ENCODE measurements at places on chromosomes 12 and 14.

GRCh38 chr14:80927083-80927989 lies 14.2 kb downstream of the CEP128 start:
- no peak for DNase-seq

DNA sequence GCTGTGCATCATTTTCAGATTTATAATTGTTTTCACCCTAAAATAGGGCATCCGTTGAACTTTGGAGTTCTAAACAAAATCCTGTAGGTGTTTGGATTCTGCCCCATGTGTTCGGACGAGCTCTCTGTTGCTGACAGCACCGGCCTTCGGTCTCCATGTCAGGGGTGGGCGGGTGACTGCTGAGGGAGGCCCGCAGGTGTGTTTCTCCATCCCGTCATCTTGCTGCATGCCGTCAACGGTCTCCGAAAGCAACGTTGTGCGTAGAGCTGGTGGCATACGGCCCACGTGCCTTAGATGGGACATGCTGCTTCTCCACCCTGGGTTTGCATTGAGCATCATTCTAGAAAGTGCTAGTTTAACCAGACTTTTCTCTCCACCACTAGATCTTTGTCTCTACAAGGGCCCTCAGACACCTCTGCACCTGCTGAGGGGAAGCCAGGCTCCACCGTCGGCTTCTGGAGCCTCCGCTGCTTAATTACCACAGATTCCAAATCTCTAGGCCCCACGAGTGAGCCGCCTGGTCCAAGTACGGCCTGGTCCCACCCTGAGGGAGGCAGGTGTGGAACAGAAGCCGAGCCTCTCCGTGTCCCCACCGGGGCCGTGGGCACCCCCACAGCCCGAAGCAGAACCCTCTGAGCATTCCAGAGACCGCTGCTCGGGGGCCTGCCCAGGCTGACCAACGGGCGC lies 15.7 kb upstream of the AMN start:
- DNase-seq: no peak

DNA sequence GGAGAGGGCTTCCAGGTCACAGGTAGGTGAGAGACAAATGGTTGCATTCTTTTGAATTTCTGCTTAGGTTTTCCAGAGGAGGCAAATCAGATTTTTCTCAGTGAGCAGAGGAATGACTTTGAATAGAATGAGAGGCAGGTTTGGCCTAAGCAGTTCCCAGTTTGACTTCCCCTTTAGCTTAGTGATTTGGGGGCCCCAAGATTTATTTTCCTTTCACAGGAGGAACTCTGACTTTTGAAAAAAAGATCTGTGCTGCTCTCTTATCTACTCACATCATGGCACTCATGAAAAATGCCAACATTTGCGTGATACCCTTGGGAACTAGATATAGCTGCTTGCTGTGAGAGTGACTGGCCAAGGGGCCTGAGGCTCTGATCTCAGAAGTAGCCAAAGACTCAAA lies 58.0 kb upstream of the EVL start:
- DNase-seq: no peak

- no peak for DNase-seq
These were observed 201.0 kb downstream of the GXYLT1 start for GRCh38 chr12:41943671-41944070.

DNA sequence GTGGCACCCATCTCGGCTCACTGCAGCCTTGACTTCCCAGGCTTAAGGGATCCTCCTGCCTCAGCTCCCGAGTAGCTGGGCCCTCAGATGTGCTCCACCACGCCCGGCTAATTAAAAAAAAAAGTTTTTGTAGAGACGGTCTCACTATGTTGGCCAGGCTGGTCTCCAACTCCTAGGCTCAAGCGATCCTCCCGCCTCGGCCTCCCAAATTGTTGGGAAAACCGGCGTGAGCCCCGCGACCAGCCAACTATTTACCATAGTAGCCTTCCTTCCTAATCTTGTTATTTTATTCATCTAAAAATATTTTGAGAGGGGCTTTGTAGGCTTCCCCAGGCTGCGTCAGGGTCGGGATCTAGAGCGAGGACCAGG lies 25.4 kb upstream of the YY1 start:
- no peak for DNase-seq

GRCh38 chr12:120488057-120488640 lies 7.8 kb upstream of the DYNLL1 start:
- DNase-seq: no peak

- DNase-seq: no peak
These were observed 15.8 kb downstream of the JAG2 start for GRCh38 chr14:105152794-105153241.

- no peak for DNase-seq
These were observed 105.8 kb downstream of the TGFB3 start for GRCh38 chr14:75875958-75876357.

DNA sequence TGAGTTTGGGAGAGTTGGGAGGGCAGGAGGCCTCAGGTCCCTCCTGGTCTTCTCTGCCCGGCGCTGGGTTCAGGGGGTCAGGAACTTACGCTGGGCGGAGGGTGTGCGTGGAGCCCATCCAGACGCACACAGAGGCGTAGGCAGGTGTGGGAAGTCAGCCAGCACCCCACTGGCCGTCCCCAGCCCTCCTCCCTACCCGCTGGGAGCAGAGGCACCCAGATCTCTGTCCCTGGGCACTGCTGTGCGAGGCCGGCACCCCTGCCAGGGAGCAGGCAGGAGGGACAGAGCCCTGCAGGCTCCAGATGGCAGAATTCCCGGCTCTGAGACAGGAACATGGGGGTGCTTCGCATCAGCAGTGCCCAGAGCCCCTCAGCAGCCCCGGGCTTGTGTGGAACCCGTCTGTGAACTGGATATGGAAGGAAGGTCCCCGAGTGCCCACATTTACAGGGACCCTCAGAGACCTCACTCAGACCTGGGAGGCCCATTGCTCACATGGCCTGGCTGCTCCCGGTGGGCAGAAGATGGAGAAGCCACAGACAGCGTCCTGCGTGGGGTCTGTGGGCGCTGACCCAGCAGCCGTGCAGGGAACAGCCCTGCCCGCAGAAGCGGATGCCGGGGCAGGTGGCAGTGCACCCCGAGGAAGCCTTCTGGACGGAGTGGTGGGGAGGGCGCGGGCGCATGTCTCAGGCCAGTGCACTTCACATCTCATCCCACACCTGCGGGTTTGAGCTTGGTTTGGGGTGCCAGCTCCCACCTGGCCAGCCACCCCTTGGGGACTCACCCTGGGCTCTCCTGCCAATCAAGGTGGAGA lies 59.3 kb downstream of the LRCOL1 start:
- DNase-seq: no peak

DNA sequence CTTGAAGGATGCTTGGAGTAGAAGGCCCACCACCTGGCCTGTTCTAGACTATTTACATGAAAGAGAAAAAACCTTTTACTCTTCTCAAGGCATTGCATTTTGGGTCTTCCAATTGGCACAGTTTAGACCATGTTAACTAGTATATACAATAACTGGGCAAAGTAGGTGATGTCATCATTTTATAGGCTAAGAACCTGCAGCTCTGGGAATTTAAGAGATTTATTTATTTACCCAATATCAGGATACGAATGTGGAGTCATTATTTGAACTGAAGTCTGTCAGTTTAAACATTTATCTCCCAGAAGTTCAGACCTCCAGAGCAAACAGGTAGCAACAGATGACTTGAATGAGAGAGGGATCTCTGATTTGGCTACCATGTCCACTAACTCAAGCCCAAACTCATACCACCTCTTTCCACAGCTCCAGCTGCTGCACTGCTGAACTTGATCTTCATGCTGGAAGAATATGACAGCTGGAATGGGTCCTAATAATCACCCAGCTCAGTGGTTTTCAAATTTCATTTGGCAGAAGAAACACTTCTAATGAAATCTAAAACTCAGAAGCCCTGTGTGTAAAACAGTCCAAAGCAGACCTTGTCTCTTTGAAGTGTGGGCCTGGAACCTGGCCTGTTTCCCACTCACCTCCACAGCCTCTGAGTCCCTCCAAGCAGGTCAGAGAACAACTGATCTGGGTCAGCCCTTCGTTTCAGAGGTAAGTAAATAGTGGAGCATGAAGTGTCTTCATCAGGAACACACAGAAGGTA lies 179.2 kb downstream of the EMP1 start:
- no peak for DNase-seq

DNA sequence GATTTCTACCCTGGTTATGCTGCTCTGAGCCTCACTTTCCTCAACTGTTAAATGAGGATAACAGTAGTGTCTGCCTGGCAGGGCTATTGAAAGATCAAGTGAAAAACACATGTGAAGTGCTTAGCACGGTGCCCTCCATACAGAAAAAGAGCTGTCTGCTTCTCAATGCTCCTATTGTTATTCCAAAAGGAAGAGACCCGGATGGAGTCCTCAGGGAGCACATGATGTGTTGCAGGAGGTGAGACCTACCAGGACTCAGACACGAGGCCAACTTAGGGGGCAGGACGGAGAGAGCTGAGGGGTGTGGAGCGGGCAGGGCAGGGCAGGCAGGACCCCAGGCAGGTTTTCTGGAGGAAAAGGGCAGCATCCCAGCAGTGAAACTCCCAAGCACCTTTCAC lies 8.9 kb downstream of the FAIM2 start:
- DNase-seq: no peak

DNA sequence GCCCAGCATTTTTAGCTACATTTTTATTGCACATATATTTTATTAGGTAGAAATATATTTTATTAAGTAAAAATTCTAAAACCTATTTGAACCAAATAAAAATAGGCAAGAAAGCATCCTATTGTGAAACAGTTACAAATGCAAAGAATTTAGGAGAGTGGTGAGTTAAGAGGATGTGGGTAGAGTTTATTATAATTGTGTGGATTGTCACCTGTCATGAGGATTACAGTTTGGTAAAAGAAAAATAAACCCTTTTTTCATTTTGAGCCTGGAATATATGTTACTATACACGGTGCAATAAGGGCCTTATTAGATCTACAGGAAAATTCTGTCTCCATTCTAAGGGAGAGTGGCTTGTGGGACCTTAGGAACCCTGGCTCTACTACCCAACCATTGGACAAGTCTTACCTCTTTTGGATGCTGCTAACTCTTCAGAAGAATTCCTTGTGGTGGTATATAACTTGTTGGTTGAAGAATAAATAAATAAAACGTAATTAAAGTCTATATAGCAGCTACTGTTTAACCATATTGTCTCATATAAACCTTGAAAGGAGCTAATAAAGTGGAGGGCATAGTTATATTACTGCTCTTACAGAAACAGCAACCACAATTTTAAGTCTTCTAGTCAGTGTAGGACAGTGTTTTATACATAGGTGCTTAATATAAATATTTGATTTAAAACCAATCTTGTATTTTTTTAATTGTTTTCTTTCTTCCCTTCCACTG lies 67.8 kb downstream of the FGD4 start:
- no peak for DNase-seq

DNA sequence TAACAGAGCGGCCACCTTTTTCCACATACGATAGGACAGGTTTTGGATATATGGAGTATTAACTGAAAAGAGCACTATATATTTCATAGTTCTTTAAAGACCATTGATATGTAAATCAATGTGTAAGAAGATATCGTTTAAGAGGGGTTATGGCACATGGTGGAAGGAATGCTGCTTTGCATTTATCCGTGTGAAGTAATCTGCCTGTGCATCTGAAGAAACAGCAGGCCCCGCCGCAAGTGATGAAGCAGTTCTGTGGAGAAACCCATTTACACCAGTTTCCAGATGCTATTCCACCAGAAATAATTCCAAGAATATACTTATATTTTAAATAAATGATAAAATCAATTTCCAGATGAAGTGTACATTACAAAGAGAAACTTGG lies 72.4 kb downstream of the BICD1 start:
- DNase-seq: no peak

- no peak for DNase-seq
These were observed 108.6 kb downstream of the ETV6 start for GRCh38 chr12:11758087-11758486.

- no peak for DNase-seq
These were observed 85.7 kb downstream of the BORCS5 start for GRCh38 chr12:12442548-12443071.

DNA sequence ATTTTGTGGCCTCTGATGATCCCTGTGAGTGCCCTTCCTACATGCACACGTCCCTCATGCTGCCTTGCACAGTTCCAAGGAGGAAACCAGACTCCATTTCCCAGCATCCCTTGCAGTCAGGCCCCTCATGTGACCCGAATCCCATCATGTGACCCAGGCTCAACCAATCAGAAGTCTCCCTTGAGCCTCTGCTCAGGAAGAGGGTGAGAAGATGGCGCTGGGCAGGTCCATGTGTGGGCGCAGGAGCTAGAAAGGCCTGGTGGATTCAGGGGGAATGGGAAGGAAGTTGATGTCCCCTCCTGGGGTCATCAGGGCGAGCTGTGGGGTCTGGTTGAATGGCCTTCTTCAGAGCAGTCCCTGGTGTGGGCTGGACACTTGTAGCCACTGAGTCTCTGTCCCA lies 240.5 kb downstream of the ADGRD1 start:
- peak; percentile 54 for DNase-seq

GRCh38 chr12:7369274-7369729 lies 65.4 kb downstream of the ACSM4 start:
- DNase-seq: no peak

DNA sequence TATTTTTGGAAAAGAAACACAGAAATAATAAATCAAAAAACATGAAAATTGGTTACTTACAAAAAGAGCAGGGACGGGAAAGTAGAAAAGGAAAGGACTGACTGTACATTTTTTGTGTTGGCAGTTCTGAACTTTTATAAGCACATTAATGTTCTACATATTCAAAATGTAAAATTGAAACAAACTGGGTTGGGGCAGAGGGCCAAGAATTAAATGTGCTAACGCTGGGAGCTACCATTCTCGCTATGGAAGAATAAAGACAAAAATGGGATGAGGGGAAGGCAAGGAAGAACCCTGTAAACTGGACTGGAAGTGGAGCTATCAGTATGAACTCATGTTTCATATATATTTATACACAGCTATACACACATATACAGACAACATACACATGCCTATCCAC lies 24.5 kb downstream of the ATP2B1 start:
- DNase-seq: no peak

DNA sequence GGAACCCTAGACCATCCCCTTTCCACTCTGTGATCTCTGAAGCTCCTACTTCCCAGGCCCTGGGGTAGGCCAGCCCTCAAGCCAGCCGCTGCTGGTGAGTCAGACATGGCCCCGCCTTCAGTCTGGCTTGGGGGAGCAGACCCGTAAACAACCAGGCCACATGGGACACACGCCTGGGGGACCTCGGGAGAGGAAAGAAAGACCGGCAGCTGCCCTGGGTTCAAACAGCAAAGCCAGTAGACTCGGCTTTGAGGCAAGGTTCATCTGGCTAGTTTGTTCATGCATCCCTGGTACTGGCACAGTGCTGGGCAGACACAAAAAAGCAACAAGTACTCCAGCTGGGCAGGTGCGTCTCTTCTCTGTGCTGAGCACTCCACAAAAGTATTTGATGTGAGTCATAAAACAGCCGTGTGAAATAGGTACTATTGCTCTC lies 101.9 kb downstream of the SETD3 start:
- DNase-seq: no peak

DNA sequence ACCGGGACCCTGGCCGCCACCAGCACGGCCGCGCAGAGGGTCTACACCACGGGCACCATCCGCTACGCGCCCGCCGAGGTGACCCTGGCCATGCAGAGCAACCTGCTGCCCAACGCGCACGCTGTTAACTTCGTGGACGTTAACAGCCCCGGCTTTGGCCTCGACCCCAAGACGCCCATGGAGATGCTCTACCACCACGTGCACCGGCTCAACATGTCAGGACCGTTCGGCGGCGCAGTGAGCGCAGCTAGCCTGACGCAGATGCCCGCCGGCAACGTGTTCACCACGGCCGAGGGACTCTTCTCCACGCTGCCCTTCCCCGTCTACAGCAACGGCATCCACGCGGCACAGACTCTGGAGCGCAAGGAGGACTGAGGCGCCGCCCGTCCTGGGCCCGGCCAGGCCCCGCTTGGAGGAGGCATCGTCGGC lies 150.1 kb downstream of the EGLN3 start:
- DNase-seq: no peak

Measured in activated CD4-positive, alpha-beta T cell treated with anti-CD3 and anti-CD28 coated beads, Interleukin-2, amount 10 ng/mL, durations not matched to agents 24 days and 14 days (primary cell).